ENCODE measurements at places on chromosomes 4 and X. TPM values are rescaled to one million over a fixed set of nuclear protein-coding genes. Genes with fewer than 3 reads are reported as not detected.

- no peak overlapping the region for H3K27ac ChIP-seq
- peaks cover 2% of the 10 kb centered on the region for H3K27me3 ChIP-seq
- H3K4me3 ChIP-seq: no peak overlapping the region
- no peaks in the 10 kb centered on the region for H3K4me1 ChIP-seq
These were observed 43.4 kb upstream of the CLNK start for GRCh38 chr4:10728016-10728415.

- H3K36me3 ChIP-seq: no peaks in the 10 kb centered on the region
- no peak overlapping the region for H3K4me3 ChIP-seq
- H3K27me3 ChIP-seq: no peaks in the 10 kb centered on the region
- no peak overlapping the region for H3K27ac ChIP-seq
These were observed 16.3 kb downstream of the CD99 start for GRCh38 chrX:2707334-2707760.

DNA sequence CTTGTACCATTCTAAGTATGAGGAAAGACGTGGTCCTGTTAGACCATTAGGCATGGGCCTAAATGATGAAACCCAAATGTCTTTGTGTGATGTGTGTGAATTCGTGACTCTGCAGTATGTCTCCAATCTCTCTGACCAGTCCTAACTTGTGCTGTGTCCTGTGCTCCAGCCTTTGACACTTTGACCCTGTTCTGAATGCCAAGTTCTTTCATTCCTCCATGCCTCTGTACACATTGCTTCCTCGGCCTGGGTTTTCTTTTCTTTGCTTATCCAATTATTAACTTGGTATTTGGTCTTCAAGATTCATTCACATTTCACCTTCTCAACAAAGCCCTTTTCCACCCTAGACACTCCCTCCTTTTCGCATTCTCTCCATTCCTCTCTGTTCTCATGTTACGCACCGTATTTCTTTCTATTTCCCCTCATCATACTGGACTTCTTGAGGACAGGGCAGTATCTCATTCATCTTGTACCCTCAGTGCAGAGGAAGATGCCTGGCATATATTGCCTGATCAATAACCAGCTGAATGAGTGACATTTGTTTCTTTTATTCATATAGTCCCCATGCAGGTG, 138.7 kb downstream of the F11 start:
- no peaks in the 10 kb centered on the region for H3K27me3 ChIP-seq
- H3K4me3 ChIP-seq: no peak overlapping the region
- no peak for DNase-seq
- no peak overlapping the region for H3K27ac ChIP-seq
- no peaks in the 10 kb centered on the region for H3K36me3 ChIP-seq
- no peaks in the 10 kb centered on the region for H3K4me1 ChIP-seq

- H3K4me1 ChIP-seq: no peaks in the 10 kb centered on the region
- H3K4me3 ChIP-seq: no peak overlapping the region
- DNase-seq: no peak
- no peaks in the 10 kb centered on the region for H3K27me3 ChIP-seq
- H3K27ac ChIP-seq: no peak overlapping the region
- no peaks in the 10 kb centered on the region for H3K36me3 ChIP-seq
These were observed 70.6 kb downstream of the ARFIP1 start for GRCh38 chr4:152850377-152850776.

Gene APBB2
- polyA plus RNA-seq: 22.7 TPM

GRCh38 chrX:154649503-154650220, 3.7 kb downstream of the CTAG2 start:
- DNase-seq: no peak
- H3K4me3 ChIP-seq: no peak overlapping the region
- no peaks in the 10 kb centered on the region for H3K27me3 ChIP-seq
- H3K36me3 ChIP-seq: no peaks in the 10 kb centered on the region
- no peak overlapping the region for H3K27ac ChIP-seq

GRCh38 chrX:108541286-108541685, 101.6 kb downstream of the COL4A5 start:
- H3K4me3 ChIP-seq: no peak overlapping the region
- H3K27ac ChIP-seq: no peak overlapping the region
- DNase-seq: no peak
- H3K4me1 ChIP-seq: peaks cover 1% of the 10 kb centered on the region

Gene ETDB
- polyA plus RNA-seq: not detected

DNA sequence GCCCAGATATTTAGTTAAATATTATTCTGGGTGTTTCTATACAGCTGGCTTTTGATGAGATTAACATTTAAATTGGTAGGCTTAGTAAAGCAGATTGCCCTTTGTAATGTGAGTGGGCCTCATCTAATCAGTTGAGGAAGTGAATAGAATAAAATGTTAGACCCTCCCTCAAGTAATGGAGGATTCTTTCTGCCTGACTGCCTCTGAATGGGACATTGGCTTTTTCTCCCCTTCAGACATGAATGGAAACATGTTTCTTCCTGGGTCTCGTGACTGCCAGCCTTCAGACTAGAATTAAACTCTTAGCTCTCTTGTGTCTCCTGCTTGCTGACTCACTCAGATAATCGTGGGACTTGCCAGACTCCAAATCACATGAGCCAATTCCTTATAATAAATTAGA, 266.7 kb downstream of the INPP4B start:
- no peaks in the 10 kb centered on the region for H3K27me3 ChIP-seq
- H3K27ac ChIP-seq: no peak overlapping the region
- no peaks in the 10 kb centered on the region for H3K4me1 ChIP-seq
- DNase-seq: no peak
- H3K4me3 ChIP-seq: no peak overlapping the region
- no peaks in the 10 kb centered on the region for H3K36me3 ChIP-seq

Gene FGA
- 1.8 TPM for polyA plus RNA-seq

GRCh38 chr4:41887821-41888686, 47.2 kb upstream of the TMEM33 start:
- DNase-seq: no peak
- no peaks in the 10 kb centered on the region for H3K36me3 ChIP-seq
- H3K4me1 ChIP-seq: no peaks in the 10 kb centered on the region

DNA sequence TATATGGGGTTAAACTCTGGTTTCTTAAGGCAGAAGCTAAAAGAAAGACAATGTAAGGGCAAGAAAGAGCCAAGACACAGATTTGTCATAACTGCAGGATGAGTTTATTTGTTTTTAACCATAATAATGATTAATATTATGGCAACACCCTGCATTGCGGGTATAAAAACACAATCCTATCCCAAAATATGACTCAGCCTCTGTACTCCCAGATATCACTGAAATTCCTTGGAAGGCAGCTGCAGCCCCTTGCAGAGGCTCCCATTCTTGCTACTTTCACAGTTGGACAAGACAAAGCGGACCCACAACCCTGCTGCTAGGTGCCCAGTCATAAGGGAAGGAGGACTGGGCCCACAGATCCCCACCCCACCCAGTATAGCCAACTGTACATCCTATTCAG, 20.4 kb upstream of the FGF16 start:
- no peaks in the 10 kb centered on the region for H3K27me3 ChIP-seq
- no peak overlapping the region for H3K4me3 ChIP-seq
- H3K27ac ChIP-seq: no peak overlapping the region
- H3K36me3 ChIP-seq: no peaks in the 10 kb centered on the region
- DNase-seq: no peak
- peaks cover 2% of the 10 kb centered on the region for H3K4me1 ChIP-seq

Gene ADH1B
- polyA plus RNA-seq: 517 TPM

GRCh38 chrX:66020631-66021334, 19.1 kb downstream of the VSIG4 start:
- DNase-seq: no peak
- peaks cover 3% of the 10 kb centered on the region for H3K27me3 ChIP-seq
- H3K4me1 ChIP-seq: no peaks in the 10 kb centered on the region
- H3K36me3 ChIP-seq: no peaks in the 10 kb centered on the region
- no peak overlapping the region for H3K27ac ChIP-seq
- H3K4me3 ChIP-seq: no peak overlapping the region

- no peak overlapping the region for H3K27ac ChIP-seq
- no peak for DNase-seq
- H3K4me1 ChIP-seq: no peaks in the 10 kb centered on the region
- H3K27me3 ChIP-seq: no peaks in the 10 kb centered on the region
- no peaks in the 10 kb centered on the region for H3K36me3 ChIP-seq
These were observed 705.9 kb downstream of the RAB28 start for GRCh38 chr4:12778191-12778590.

DNA sequence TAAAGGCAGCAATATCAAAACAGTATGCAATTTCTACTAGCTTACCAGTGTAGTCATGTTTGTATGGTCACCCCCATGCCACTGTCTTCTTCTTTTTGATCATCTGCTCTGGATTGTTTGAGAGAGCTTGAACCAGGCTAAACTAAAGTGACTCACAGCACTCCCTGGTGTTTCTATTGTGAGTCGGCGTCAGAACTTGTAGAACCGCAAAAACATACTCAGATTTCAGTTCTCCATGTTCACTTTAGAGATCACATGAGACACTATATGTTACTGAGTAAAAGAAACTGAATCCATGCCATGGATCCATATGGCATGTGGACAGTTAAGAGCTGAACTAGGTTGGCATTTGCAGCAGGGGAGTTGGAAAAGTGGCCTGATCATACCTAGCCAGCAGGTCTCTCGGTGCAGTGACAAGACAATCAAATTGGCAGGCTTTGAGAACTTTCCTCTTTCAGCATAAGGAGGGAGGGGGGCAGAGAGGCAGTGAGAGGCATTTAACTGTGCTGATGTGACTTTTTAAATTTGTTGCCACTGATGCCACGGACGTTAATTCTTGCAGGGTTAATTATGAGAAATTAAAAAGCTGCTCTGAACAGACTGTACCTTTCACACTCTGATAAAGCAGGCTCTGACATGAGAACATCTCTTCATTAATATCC, 88.4 kb downstream of the AFF2 start:
- H3K27ac ChIP-seq: no peak overlapping the region
- H3K27me3 ChIP-seq: peaks cover 2% of the 10 kb centered on the region
- no peaks in the 10 kb centered on the region for H3K4me1 ChIP-seq
- no peak for DNase-seq

- H3K27ac ChIP-seq: no peak overlapping the region
- H3K4me1 ChIP-seq: peaks cover 2% of the 10 kb centered on the region
- no peaks in the 10 kb centered on the region for H3K36me3 ChIP-seq
- DNase-seq: no peak
- H3K4me3 ChIP-seq: no peak overlapping the region
These were observed 67.1 kb downstream of the ATXN3L start for GRCh38 chrX:13252726-13253125.

GRCh38 chr4:81052119-81053068, 21.9 kb downstream of the BMP3 start:
- no peak for DNase-seq
- no peaks in the 10 kb centered on the region for H3K4me1 ChIP-seq
- no peaks in the 10 kb centered on the region for H3K36me3 ChIP-seq
- H3K27ac ChIP-seq: no peak overlapping the region
- no peak overlapping the region for H3K4me3 ChIP-seq
- no peaks in the 10 kb centered on the region for H3K27me3 ChIP-seq

GRCh38 chrX:74318672-74319071, 14.7 kb downstream of the ZCCHC13 start:
- no peak for DNase-seq
- H3K36me3 ChIP-seq: no peaks in the 10 kb centered on the region
- no peaks in the 10 kb centered on the region for H3K4me1 ChIP-seq
- H3K4me3 ChIP-seq: no peak overlapping the region
- H3K27ac ChIP-seq: no peak overlapping the region

- no peak overlapping the region for H3K27ac ChIP-seq
- no peak overlapping the region for H3K4me3 ChIP-seq
These were observed 75.4 kb downstream of the AR start for GRCh38 chrX:67619253-67619652.

DNA sequence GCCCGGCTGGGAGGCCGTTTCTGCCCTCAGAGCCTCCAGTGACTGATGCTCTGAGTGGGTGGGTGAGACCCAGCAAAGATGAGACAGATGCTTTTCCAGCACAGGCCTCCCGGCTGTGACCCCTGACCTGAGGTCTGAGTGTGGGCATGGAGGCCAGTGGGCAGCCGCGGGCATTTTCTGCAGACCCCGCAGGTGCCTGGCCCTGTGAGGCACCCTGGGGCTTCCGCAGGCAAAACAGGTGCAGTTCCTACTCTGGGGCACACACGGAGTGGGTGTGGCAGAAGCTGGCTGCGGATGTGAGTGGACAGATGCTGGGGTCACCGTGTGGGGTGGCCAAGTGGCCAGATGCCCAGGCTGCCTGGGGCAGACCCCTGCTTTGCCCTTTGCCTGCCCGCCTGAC, 14.8 kb downstream of the HTRA3 start:
- no peak overlapping the region for H3K4me3 ChIP-seq
- H3K27ac ChIP-seq: no peak overlapping the region
- no peaks in the 10 kb centered on the region for H3K4me1 ChIP-seq
- H3K36me3 ChIP-seq: no peaks in the 10 kb centered on the region
- no peaks in the 10 kb centered on the region for H3K27me3 ChIP-seq
- peak; percentile 32 for DNase-seq

GRCh38 chr4:20044966-20045365, 206.7 kb upstream of the SLIT2 start:
- no peak for DNase-seq
- no peaks in the 10 kb centered on the region for H3K36me3 ChIP-seq
- H3K27ac ChIP-seq: no peak overlapping the region
- no peaks in the 10 kb centered on the region for H3K27me3 ChIP-seq
- H3K4me1 ChIP-seq: no peaks in the 10 kb centered on the region

GRCh38 chrX:149467461-149467860, 37.6 kb downstream of the IDS start:
- H3K4me1 ChIP-seq: no peaks in the 10 kb centered on the region
- H3K27ac ChIP-seq: no peak overlapping the region
- H3K27me3 ChIP-seq: no peaks in the 10 kb centered on the region
- DNase-seq: no peak

GRCh38 chr4:72767618-72768302, 198.7 kb upstream of the ADAMTS3 start:
- no peak overlapping the region for H3K4me3 ChIP-seq
- H3K27ac ChIP-seq: peak overlapping the region; percentile 58
- no peaks in the 10 kb centered on the region for H3K4me1 ChIP-seq
- H3K36me3 ChIP-seq: no peaks in the 10 kb centered on the region

GRCh38 chrX:39852491-39852890, 245.3 kb downstream of the BCOR start:
- DNase-seq: no peak
- no peaks in the 10 kb centered on the region for H3K27me3 ChIP-seq
- no peaks in the 10 kb centered on the region for H3K36me3 ChIP-seq
- no peaks in the 10 kb centered on the region for H3K4me1 ChIP-seq

- H3K27ac ChIP-seq: no peak overlapping the region
- no peaks in the 10 kb centered on the region for H3K4me1 ChIP-seq
- no peaks in the 10 kb centered on the region for H3K36me3 ChIP-seq
- DNase-seq: no peak
These were observed 129.0 kb downstream of the AFF2 start for GRCh38 chrX:148629434-148629833.

Gene OTUD4
- polyA plus RNA-seq: 8.7 TPM
